Pulmonary artery endothelial cell (primary cell): ENCODE measurements at places on chromosomes 3 and 15.

GRCh38 chr3:100170486-100170885 is 56.2 kb upstream of the FILIP1L start:
- DNase-seq, result no peak

GRCh38 chr15:63038926-63039673 is 3.4 kb upstream of the TPM1 start:
- no peak for DNase-seq

- DNase-seq, result no peak
Observed at GRCh38 chr3:143240886-143241285, 121.3 kb downstream of the CHST2 start.

DNA sequence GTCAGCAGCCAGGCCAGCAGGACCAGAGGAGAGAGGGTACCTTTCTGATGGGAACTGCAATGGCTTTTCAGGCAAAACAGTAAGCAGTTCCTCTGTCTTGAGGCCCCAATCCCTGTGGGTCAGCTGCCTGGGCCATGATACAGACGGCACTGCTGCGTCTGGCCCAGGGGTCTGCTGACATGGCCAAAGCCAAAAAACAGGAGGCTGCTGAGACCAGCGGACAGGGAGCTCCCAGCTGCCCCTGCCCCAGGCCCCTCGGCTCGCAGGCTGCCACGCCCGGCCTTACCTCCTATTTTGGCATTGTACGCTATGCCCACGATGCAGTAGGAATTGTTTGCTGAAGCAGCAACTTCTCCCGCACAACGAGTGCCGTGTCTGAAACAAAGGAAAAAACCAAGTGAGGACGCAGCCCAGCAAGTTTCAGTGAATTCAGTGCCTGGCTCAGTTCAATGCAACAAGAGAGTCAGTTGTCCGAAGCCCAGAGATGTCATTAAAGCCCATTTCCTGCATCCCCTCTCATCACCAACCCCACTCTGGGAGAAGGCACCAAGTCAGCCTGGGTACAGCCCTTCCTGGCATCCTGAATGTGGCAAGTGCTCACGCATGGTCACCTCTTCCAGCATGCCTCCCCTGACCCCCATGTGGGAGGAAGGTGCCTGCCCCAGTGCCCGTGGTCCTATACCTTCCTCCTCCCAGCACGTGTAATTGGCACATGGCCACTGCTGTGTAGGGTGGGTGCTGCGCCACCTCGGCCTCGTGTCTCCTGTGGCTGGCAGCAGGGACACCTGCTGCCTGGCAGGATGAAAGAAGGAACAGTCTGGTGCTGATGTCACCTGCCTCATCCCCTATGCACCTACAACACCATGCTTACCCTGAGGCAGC is 61.7 kb downstream of the PCSK6 start:
- DNase-seq, result no peak
